ENCODE measurements at places on chromosomes 2 and 18.

DNA sequence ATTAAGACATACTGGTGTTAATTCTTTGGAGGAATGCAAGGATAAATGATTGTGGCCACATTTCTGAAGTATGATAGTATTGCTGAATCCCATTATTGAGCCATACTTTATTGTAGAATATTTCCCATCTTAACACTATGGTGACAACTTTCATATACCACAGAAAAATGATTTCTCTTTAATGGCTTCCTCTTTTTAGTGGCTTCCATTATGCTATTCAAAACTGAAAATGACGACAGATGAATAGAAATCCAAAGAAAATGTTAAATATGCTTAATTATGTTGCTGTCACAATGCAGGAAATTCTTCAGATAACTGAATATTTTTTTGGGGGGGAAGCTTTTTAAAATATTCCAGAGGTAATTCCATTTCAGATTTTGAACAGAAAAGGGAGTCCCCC lies 88.9 kb upstream of the TMEM200C start:
- DNase-seq = no peak

DNA sequence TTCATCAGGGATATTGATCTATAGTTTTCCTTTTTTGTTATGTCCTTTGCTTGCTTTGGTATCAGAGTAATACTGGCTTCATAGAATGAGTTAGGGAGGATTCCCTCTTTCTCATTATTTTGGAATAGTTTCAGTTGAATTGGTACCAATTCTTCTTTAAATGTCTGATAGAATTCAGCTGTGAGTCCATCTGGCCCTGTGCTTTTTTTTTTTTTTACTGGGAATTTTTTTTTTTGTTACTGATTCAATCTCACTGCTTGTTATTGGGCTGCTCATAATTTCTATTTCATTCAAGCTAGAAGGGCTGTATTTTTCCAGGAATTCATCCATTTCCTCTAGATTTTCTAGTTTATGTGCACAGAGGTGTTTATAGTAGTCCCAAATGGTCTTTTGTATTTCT lies 103.9 kb downstream of the RND3 start:
- no peak for DNase-seq

- DNase-seq = no peak
Observed at GRCh38 chr2:9095690-9096089, 92.2 kb upstream of the MBOAT2 start.

- no peak for DNase-seq
Observed at GRCh38 chr2:218476676-218477075, 57.8 kb downstream of the VIL1 start.

DNA sequence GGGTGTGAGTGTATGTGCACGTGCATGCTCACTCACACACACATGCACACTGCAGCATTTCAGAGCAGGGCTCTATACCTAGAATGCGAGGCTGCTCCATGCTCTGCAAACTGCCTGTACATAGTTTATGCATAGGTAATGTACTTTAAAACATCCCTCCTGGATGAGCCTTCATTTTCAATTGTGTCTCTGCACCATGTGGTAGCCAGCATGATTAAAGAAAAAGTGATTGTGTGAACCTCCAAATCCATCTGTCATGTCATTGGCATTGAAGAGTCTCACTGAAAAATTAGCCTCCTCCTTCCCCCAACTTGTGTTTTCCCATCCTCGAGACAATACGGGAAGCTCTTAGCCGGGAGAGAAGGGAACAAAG lies 120.9 kb upstream of the SPATS2L start:
- no peak for DNase-seq

DNA sequence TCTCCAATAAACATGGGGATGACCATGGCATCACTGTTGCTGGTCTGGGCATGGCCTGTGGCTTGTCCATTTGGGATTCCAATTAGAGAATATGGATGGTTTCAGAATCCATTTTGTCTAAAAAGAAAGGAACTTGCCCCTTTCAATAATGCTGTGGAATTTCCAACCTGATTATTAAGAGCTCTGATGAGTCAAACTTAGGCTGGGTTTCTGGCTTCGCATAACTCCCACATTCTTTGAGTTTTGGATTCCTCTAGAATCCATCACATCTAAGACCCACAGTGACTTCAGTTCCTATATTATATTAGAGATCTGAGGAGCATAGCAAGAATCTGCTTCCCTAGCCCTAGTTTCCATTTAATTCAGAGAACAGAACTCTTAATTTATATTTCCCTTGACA lies 531.5 kb downstream of the TNS1 start:
- DNase-seq = no peak

DNA sequence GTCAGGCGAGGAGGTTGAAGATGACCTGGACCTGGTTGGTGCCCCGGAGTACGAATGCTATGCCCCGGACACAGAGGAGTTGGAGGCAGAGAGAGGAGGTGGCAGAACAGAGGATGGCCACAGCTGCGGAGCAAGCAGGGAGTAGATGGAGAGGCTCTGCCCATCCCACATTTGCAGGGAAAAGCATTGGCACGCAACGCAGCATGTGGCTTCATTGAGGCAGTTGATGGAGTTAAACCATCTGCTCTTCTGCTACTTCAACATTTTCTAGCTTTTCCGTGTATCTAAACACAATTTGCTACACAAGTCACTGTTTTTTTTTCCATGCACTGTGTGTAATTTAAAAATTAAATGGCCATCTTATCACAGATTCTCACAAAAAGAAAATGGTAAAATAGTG lies 11.8 kb downstream of the RBFA start:
- DNase-seq = no peak

GRCh38 chr2:84766791-84767190 lies 114.1 kb downstream of the TRABD2A start:
- no peak for DNase-seq

GRCh38 chr2:190858817-190859216 lies 21.8 kb upstream of the GLS start:
- no peak for DNase-seq

DNA sequence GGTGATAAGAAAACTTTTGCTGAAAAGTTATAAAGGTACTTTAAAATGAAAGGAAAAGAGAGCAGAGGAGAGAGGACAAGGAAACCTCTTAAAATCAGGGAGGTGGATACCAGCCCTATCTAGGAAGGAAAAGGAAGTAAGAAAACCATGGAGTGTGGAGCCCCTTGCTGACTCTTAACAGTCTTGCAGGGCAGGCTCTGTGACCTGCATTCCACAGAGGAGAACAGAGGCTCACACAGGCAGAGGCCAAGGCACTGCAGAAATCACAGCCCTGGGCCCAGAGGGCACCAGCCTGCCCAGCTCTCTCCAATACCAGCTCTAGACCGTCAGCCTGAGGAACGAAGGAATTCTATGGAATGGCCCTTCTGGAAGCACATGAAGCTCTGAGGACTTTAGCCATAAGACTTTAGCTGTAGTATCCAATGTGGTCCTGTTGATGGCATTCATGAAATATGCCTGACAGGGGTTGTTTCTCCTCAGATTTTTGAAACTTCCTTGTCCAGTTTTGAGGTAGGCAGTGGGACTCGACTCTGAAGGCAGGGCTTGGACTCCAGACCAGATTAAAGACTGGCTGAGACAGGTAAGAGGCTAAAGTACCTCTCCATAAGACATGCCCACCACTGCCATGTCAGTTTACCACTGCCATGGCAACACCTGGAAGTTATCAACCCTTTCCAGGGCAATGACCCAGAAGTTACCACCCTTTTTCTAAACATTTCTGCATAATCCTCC lies 216.3 kb downstream of the ANAPC1 start:
- no peak for DNase-seq

DNA sequence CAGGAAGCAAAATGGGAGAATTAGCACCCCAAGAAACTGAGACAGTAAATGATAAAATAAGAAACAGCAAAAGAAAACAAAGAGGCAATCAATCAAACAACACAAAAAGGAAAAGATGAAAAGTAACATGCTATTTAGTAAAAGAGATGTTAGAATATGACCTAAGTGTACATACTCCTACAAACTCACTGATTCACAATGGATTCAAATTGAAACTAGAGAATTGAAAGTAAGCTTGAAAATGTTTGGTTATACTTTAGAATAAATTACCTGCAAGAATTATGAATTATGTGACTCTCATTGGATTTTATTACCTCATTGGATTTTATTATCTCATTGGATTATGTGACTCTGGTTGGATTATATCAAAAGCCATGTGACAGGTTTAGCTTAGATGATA lies 22.8 kb upstream of the CCNYL1 start:
- no peak for DNase-seq

GRCh38 chr2:46058140-46058539 lies 239.1 kb upstream of the EPAS1 start:
- DNase-seq = no peak

DNA sequence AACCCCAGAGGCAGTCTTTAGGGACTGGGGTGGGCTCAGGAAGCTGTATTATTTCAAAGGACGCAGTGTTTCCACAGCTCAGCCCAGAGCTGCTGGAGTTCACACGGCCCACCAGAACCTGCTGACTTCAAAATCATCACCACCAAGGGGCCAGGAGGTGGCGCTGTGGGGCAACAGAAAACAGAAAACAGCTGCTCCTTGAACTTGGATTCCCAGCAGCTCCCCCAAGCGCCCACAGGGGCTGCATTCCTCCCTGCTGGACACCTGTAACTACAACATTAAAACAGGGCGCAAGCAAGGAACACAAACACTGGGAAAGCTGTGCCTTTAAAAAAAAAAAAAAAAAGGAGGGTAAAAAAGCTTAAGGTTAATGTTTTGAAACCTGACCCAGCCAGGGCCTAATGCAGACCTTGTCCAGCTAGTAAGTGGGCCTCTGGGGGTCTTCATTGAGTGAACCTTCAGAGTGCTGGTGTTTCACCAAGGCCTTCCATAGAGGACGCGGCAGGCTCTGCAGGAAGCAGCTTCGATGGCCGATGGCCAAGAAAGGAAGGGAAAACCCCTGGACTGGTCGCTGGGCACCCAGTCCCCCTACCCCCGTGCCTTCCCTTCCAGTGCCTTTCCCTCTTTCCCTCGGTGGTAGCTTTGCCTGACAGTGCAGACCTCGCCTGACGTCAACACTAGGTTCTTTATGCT lies 25.9 kb downstream of the MLPH start:
- peak; percentile 83 for DNase-seq

- DNase-seq = no peak
Observed at GRCh38 chr2:216583606-216584005, 49.6 kb upstream of the IGFBP2 start.

- no peak for DNase-seq
Observed at GRCh38 chr18:42536442-42536841, 579.0 kb downstream of the RIT2 start.

DNA sequence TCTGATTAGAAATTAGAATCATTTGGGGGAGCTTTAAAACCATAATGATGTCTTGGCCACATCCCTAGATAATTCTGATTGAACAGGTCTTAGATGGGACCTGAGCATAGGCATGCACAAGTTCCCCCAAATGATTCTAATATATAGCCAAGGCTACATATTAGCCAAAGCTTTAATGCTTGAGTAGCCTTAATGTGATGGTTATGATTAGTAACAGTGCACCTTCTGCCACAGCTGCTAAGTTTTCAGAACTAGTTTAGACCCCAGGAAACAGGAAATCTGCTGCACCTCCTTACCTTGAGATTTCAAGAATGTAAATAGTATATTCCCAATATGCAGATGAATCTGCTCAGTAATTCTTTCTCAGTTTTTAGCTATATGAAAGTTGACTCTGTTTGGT lies 119.8 kb downstream of the PTPN4 start:
- no peak for DNase-seq

GRCh38 chr18:10771053-10771709 lies 245.4 kb downstream of the NAPG start:
- DNase-seq = no peak
